ENCODE measurements at places on chromosomes 11 and 22.

- no peak for DNase-seq
Observed at GRCh38 chr11:120020486-120020885, 117.4 kb downstream of the TRIM29 start.

- no peak for DNase-seq
Observed at GRCh38 chr11:14308114-14308896, 50.7 kb downstream of the RRAS2 start.

GRCh38 chr22:35697142-35697541 lies 20.5 kb upstream of the APOL5 start:
- no peak for DNase-seq

DNA sequence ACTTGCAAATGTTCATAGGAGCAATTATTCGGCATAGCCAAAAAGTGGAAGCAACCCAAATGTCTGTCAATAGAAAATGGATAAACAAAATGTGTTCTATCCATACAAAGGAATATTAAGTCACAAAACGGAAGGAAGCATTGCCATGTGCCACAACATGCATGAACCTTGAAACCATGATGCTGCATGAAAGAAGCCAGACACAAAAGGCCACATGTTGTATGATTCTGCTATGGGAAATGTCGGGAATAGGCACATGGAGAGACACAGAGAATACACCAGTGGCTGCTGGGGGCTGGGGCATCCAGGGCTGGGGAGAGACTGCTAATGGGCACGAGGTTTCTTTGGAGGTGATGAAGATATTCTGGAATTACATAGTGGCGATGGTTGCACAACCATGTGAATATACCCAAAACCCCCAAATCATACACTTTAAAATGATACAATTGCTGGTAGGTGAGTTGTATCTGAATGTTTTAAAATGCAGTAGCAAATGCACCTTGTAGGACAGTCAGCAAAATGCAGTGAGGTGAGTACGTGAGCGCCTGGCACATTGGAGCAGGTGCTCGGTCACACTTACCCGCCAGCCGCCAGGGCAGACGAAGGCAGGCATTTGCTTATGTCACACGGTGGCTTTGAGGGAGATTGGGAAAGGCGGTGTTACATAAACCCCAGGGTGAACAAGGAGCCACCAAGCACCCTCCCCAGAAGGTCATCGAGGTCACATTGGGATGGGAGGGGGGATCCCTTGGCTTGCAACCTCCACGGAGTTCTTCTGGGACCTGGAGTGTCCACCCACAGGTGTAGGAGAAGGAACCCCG lies 6.3 kb upstream of the OSM start:
- no peak for DNase-seq

- no peak for DNase-seq
Observed at GRCh38 chr11:35111161-35112055, 27.6 kb upstream of the CD44 start.

DNA sequence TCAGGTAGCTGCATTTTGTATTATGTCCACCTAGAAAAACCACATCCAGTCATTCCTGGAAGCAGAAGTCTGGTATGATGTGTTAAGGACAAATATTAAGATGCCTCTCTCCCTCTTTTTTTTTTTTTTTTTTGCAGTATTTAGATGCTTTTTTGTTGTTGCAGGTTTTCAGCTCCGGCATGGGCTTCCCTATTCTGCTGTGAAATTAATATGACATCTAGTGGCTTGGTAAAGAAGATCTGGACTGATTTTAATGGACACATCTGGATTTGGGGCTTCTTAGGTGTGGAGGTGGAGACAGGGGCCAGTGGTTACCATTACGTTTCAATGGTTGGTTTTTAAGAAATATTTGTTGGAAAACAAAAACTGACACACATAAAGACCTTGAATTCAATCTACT lies 47.5 kb upstream of the RASSF10 start:
- no peak for DNase-seq

- no peak for DNase-seq
Observed at GRCh38 chr11:11770296-11770695, 71.5 kb upstream of the USP47 start.

GRCh38 chr11:74232311-74232950 lies 61.3 kb downstream of the PPME1 start:
- no peak for DNase-seq

GRCh38 chr11:122179961-122180834 lies 64.2 kb upstream of the BLID start:
- DNase-seq = no peak

DNA sequence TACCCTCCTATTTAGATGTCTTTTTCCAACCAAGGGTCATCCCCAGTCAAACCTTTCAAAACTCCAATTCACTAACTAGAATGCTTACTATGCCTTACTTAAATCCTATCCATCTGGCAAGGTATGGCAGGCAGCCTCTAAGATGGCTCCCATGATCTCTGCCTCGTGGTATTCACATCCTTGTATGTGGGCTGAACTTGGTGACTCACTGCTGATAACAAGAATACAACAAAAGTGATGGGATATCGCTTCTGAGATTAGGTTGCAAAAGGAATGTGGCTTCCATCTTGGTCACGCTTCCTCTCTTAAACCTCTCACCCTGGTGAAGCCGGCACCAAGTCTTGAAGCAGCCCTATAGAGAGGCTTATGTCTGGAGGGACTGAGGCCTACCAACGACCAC lies 29.6 kb upstream of the UPB1 start:
- DNase-seq = no peak

DNA sequence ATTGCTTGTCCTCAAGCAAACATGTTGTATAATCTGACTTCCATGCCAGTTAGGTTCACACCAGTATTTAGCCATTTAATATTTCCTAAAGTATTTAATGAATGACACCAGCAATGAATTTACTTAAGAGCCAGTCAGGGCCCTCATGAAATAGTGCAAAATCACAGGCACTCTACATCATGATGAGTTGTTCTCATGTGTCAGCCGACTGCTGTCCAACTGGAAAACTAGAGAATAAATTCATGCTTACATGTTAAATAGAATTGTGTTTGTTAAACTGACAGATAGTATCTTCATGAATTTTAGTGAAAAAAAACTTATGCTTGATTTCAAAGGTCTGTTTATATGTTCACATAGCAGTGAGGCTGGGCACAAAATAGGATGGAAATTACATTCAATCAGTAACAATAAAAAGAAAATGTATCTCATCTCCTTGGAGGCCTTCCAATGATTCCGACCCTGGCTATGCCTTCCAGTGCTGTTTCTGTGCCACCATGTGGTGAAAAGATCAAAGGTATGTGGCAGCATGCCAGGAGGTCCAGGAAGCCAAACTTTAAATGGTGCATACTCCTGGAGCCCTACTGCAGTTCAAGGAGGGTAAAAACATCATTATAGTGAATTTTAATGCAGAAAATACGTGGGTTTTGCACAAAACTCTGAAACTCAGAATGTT lies 45.2 kb downstream of the CTSC start:
- no peak for DNase-seq

GRCh38 chr22:30196141-30196879 lies 50.2 kb downstream of the LIF start:
- peak; percentile 32 for DNase-seq

DNA sequence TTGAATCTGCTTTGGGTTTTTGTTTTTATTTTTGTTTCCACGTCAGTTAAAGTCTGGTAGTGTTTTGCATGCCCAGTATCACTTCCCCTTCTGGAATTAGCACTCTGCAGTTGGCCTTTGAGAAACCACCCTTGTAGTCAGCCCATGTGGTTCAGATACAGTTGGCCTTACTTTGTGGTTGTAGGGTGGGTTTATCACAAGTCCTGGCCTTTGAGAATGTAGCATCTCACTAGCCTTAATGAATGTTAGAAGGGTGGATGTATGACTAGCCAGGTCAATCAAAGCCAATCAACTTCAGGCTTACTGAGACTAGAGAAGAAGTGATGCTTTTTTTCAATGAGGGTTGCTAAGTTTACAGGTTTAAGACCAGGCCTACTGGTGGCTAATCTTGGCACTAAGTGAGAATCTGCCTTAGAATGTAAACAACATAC lies 19.8 kb downstream of the ARL14EP start:
- DNase-seq = no peak

DNA sequence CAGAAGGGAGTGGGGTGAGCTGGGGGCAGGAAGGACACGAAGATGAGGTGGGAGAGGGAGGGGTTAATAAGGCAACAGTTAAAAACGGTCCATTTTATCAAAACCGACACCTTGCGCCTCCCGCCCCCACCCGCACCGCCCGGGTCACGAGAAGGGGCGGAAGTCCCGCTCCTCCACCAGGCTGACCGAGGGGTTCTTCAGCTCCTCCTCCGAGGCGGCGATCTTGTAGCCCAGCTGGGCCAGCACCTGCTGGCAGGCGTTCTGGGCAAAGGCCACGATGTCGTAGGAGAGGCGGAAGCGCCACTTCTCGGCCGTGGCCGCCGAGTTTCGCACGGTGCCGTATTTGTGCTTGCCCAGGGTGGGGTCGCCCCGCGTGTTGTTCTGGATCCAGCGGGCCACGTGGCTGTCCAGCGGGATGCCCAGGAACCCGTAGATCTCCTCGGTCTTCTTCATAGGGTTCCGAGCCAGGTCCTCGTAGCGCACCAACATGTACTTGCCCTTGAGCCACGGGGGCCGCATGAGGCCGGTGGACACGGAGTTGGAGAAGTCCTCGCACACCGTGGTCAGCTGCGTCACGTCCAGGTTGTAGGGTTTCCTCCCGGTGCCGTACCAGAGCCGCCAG lies 15.8 kb downstream of the CHST1 start:
- DNase-seq = no peak

- DNase-seq = no peak
Observed at GRCh38 chr11:36361472-36361871, 65.4 kb downstream of the PRR5L start.

DNA sequence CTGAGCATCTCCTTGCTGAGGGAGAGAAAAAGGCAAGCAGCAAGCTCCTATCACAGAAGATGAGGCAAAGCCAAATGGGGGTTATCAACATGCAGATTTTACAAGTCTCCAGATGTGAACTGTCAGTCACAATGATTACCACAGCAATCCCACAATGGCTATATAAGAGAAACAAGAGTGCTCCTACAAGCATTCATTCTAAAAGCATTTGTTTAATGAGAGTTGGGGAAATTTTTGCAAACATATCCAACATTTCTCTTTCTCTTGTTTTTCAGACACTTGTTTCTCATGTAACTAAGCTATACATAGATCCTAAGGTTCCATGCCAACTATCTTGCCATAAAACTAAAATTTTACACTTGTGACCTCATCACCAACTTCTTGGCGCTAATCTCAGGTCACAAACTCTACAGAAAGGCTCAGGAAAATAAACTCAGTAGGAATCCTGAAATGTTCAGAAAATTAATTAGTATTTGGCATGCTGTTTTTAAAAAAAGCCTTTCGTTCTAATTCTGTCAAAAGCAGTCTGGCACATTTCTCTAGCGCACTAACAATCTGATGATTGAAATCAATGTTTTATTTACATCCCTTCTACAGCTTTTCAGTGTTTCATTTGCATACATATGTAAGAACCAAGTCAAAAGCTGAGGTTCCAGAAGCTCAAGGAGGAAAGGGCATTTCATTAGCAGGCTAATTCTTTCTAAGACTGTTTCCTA lies 199.5 kb downstream of the TTC28 start:
- no peak for DNase-seq

- DNase-seq = no peak
Observed at GRCh38 chr11:16278273-16278672, 78.1 kb downstream of the SOX6 start.

DNA sequence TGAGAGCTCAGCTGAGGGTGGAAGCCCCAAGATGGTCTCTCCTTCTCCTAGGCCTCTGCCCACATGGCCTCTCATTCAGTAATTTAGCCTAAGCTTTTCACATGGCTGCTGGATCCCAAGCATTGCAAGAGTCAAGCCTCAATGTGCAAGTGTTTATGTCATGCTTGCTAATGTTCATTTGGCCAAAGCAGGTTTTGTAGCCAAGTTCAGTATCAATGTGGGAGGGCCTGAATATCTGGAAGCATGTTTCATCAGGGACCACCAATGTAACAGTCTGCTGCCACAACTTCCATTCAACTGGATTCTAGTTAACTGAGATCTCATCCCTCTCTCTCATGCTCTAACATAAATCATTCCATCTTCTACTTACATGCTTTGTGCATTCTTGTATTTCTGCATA lies 8.5 kb upstream of the SYTL2 start:
- DNase-seq = no peak

DNA sequence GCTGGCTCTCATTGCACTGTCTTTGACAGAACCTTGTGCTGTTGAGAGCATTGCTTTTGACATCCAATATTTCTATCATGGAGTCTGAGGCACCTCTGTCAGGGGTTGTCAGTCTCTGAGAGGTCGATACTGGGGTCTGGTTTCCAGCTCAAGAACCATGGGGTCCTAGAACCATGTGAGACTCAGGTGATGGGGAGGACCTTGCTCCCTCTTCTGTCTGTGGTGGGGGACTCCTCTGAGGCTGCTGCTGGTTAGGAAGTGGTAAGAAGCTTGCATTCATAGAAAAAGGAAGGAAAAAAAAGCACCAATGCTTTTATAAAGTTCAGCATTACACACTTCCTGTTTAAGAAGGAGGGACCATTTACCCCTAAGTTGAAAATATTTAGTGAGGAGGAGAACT lies 91.8 kb upstream of the CD44 start:
- DNase-seq = peak; percentile 41

DNA sequence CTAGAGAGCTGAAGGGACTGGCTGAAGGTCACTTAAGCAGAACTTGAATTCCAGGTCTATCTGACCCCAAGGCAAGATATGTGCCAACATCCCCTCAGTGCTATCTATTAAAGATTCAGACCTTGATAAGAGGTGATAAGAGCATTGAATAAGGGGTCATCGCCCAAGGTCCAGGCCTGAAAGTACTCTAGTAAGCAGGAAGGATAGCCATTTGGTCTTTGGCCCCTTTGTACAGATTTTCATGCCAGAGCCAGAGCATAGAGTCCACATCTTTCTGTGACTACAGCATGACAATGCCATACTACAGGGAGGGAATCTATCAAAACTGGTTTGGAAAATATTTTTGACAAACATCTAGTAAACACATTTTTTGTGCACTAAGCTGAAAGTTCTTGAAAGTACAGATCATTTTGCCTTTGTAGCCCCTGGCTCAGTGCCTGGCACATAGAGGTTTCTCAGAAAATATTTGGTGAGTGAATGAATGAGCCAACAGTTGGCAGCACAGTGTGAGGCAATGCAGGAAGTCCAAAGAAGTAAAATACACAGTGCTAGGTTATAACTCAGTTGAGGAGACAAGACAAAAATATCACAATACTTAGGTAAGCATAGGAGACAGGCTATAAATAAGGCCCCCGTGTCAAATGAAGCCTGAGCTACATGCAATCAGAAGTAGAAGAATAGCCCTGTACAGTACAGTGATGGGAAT lies 15.1 kb upstream of the RRAS2 start:
- DNase-seq = no peak

- DNase-seq = no peak
Observed at GRCh38 chr11:8686325-8686724, 3.7 kb downstream of the RPL27A start.

DNA sequence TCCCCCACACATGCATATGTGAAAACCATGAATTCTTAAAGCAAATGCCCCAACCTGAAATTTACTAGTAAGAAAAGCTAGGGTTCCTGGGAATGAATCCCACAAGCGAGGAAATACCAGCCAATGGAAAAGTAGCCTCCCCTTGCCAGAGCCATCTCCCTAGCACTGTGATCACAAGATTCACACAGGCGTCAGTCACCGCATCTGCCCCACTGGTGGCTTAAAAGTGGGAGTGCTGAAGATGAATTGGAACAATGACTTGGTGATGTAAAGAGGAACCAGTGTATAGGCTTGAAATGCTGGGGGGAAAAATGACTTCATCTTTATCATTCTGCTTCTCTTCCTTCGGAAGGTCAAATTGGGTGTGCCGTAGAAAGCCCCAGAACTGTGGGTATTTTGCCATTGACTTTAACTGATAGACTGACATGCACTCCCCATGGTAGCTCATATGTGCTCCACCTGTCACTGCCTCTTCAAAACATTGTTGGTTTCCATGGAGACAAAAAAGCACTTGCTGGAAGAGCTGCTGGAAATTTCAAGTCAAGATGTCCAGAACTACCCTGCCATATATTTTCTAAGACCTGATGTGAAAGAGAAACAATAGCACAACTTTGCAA lies 19.2 kb upstream of the ASPHD2 start:
- DNase-seq = no peak

Measured in stimulated activated CD4-positive, alpha-beta T cell treated with anti-CD3 and anti-CD28 coated beads, Interleukin-4, amount 100 ng/mL, for 4 hours (primary cell).